ENCODE measurements at places on chromosomes 12 and 14.

DNA sequence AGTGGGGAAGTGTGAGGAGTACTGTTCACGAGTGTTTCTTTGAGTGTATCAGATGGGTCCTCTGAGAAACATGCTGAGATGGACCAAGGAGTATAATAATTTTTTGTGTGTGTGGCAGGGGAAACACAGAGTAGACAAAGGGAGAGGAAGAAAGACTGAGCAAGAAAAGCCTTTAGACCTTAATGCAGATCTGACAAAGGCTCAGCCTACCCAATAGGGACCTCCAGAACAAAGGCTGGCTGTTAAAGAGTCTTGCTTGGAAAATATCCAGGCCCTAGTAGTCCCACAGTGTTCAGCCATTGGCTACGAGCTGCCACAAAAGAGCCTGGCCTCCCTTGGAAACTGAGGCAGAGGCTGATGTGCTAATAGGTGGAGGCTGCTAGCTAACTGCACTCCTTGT lies 13.5 kb downstream of the COQ5 start:
- no peak overlapping the region for H3K4me3 ChIP-seq
- H3K36me3 ChIP-seq, result peaks cover 14% of the 10 kb centered on the region
- H3K27me3 ChIP-seq, result no peaks in the 10 kb centered on the region

DNA sequence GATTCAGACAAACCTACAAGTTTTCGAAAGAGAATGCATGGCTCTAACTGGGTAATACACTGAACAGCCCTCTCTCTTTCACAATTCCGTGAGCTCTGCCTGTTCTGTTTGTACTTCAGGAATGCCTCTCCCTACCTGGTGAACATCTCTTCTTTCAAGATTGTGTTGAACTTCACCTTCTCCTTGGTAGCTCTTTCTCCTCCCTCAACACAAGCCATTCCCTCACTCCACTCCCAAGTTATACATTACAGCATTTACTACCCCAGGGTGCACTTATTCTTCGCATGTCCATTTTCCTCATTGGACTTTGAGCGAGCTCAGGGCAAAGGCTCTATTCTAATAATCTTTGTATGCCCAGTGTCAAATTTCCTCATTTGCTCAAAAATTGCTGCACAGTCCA lies 28.3 kb downstream of the NRDE2 start:
- DNase-seq, result no peak
- H3K27ac ChIP-seq, result no peak overlapping the region
- peaks cover 17% of the 10 kb centered on the region for H3K36me3 ChIP-seq

DNA sequence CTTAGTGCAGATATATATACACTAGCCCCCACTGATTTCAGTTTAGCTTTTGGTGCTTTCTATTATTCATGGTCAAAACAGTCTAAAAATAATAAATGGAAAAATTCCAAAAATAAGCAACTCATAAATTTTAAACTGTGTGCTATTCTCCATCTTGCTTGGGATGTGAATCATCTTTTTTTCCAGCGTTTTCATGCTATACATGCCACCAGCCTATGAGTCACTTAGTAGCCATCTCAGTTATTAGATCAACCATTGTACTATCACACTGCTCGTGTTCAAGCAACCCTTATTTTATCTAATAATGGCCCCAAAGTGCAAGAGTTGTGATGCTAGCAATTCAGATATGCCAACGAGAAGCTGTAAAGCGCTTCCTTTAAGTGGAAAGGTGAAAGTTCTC lies 73.9 kb upstream of the KRR1 start:
- no peak for DNase-seq
- H3K27me3 ChIP-seq, result peaks cover 7% of the 10 kb centered on the region
- peaks cover 2% of the 10 kb centered on the region for H3K36me3 ChIP-seq
- H3K27ac ChIP-seq, result no peak overlapping the region

- peak overlapping the region; percentile 88 for H3K27ac ChIP-seq
- H3K4me1 ChIP-seq, result peaks cover 43% of the 10 kb centered on the region
- H3K36me3 ChIP-seq, result peaks cover 14% of the 10 kb centered on the region
- peak; percentile 21 for DNase-seq
Measured at GRCh38 chr14:24249230-24250021, 7.0 kb upstream of the TINF2 start.
